Activated effector memory CD4-positive, alpha-beta T cell treated with anti-CD3 and anti-CD28 coated beads, Interleukin-2, amount 50 U/mL, for 16 hours (primary cell): ENCODE measurements at places on chromosomes 6 and 20.

GRCh38 chr6:133865680-133866079 is 23.2 kb upstream of the TCF21 start:
- no peak for DNase-seq

DNA sequence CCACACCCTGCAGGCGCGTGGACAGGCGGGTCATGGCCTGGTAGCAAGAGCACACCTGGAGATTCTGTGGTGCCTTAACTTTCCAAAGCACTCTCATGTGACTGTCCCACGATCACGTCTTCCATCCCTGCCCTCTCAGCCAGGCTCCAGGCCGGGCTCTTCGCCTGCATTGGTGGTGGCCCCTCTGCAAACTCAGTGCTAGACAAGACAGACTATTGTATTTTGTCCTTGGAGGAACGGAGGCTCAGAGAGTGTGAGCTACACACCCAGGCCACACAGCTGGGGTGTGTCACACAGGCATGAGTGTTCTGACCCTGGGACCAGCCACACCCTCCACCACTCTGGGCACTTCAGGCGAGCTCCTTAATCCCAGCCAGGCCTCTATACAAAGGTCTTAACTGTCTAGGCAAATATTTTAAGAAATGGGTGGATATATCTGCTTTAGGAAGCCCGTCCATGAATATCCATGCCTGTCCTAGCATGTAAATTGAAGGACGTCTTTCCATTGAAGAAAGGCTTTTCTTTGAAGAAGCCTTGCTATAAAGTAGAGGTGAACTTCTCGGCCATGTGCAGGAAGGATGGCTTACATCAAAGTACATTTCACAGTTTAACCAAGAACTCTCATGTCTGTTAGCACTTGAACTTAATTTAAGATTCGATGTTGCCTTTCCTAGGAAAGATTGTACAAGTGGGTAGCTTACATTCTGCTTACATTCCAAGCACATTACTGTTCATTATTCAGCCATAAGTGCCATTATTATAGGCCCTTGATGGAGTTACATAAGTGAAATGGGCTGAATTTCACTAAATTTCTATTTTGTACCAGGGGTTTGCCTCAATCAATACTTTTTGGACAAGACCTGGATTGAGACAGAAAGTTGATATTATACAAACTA is 263.9 kb downstream of the DLL1 start:
- DNase-seq: no peak

- no peak for DNase-seq
Observed at GRCh38 chr20:23278172-23278571, 72.4 kb upstream of the NXT1 start.

DNA sequence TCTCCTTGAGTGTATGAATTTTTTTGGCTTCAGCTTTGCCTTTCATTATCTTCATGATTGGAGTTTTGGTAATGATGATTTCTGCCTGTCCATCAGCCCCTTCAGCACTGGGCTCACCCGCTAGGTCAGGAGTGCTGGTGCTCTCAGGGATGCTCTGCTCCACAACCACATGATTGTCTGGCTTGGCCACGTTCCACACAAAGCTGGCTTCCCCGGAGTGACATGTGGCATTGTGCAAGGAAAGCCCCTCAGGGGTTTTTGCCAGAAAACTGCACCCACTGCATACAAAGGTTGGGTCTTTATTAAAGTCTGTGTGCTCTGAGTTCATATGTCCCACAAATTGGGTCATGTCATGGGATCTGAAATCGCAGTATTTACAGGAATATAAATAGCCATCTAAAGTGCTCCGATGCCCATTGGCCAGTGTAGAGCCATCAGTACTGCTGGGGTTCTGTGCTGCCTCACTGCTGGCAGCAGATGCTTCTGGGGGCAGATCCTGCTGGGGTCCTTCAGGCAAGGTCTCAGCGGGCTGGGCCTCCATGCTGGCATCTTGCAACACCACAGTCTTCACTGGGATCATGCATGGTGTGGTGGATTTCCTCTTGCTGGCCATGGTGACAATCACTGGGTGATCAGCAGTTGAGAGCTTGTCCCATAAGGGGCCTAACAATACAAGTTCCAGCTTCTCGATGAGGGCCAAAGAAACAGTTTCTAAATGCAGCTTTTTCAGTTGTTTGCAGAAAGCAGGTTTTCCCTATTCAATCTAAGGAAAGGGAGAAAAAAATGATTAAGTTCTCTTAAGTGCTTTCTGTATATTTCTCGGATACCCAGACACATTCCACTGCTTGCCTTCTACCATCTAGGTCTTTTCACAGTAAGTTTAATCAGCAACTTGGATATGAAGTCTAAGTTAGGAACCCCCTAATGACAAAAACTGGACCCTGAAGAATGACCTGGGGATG is 67.2 kb downstream of the PLCG1 start:
- DNase-seq: no peak

- no peak for DNase-seq
Observed at GRCh38 chr20:4335722-4336121, 320.4 kb upstream of the RNF24 start.

- no peak for DNase-seq
Observed at GRCh38 chr6:11811644-11812264, 33.2 kb upstream of the ADTRP start.

DNA sequence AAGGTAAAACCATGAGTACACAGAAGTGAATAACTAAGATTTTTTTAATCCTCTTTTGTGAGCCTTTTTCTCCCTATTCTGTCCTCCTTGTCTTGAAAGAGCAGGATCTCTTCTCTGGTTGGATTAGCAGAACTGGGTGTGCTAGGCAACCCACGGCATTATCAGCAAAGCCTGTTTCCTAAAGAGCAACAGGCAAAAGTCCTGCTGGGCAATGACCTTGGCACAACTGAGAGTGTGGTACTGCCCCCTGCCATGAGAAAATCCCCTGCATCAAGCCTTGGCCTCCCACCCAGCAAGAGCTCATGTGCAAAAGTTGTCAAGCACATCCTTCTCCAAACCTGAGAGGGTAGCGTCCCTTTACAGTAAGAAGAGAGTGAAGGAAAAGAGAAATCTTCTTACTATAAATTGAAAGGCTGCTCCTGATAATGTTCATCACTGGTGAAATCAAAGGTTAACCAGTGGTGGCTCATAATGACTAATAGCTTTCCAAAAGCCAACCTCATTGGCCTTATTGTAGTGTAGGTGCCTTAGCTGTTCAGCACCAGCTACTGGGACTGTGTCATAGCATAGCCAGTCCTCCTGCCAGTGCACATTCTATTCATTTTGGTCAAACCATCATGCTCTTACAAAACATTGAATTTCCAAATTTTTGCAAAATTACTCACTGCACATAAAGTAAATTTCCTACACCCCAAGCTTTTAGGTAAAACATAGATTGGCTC is 17.1 kb downstream of the KIF6 start:
- DNase-seq: no peak

- DNase-seq: no peak
Observed at GRCh38 chr6:14217728-14218518, 100.4 kb downstream of the CD83 start.

DNA sequence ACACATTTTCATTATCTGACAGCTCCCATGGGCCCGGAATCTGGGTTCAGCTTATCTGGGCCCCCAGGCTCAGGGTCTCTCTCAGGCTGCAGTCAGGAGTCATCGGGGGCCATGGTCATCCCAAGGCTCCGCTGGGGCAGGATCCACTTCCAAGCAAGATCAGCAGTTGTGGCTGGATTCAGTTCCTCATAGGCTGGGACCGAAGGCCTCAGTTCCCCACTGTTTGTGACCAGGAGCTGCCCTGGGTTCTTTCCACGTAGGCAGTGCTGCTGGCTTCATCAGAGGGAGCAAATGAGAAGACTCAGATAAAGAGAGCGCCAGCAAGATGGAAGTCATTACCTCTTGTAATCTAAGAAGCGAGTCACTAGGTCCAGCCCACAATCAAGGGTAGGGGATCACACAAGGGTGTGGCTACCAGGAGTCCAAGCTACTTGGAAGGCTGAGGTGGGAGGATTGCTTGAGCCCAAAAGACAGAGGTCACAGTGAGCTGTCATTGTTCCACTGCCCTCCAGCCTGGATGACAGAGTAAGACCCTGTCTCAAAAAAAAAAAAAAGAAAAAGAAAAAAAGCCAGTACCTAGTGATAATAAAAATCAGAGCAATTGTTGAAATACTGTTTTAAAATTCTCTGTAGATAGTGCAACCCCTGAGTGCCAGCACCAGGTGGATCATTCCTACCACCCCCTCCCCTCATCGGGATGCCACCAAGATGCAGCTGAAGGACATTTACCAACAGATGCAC is 162.7 kb downstream of the NFATC2 start:
- no peak for DNase-seq

- no peak for DNase-seq
Observed at GRCh38 chr6:62891065-62891647, 320.1 kb upstream of the FKBP1C start.

DNA sequence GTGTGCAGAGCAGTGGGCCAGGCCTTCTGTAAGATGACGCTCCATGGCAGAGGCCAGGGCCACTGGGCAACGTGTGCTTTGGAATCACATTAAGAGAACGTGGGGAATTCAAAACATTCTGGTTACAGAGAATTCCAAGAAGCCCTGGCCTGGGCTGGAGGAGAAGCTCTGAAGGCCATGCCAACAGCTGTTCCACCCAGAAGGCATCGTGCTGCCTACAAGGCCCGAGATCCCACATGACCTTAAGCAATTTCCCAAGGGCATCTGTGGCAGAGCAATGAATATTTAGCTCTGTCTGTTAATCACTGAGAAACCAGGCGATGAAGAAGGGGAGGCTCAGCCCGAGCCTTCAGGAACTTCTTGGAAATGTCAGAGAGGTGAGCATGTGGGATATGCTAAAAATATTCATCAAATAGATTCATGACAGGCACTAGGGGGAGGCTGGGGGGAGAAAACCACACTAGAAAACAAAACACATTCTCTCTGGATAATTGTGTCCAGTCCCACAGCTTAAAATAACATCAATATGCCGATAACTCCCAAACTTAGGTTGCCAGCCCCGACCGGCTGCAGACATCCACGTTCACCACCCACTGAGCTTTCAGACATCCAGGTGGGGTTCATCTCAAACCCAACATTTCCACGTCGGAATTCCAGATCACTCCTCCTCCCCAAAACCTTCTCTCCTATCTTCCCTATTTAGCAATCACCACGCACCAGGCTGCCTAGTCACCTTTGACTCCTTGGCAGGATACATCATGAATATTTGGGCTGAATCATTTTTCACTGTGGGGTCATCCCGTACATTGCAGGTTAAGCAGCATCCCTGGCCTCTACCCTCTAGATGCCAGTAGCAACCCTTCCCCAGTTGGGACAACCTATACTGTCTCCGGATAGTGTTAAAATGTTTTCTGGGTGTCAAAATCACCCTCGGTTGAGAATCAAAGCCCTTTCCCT is 6.6 kb downstream of the SULF2 start:
- DNase-seq: no peak

DNA sequence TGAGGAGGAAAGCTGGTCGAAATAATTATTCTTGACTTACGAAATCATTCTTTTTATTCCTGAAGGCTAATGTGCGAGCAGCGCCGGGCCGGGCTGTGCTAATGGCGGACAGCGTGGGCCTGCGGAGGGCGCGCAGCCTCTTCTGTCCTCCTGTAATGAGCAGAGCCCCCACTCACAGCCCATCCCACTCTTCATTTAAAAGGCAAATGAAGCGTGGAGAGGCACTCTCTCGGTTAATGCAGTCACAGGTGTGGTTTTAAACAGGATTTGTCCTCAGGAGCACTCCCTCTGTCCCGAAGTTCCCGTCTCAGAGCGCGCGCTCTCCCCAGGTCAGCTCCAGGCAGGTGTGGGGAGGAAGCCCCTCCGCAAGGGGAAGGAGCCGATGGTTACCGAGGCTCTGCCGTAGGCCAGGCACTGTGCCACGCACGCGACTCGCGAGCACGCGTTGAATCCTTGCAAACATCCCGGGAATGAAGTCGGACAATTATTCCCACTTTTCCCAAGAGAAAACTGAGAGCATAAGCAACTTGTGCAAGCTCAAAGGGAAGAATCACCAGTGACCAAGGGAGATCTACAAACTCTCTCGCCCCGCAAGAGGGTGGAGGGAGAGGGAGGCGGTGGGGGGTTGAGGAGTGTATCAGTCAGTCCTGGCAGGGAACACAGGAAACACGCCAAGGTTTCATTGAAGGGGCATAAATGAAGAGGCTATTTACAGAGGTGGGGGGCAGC is 35.5 kb upstream of the ZFAND3 start:
- DNase-seq: no peak

- no peak for DNase-seq
Observed at GRCh38 chr20:48373555-48373934, 454.3 kb downstream of the PREX1 start.
